ENCODE measurements at places on chromosomes 11 and 22.
A peak's percentile ranks its signal among the peaks of the same experiment; 100 is the strongest.

- H3K27ac ChIP-seq = no peak overlapping the region
- no peak overlapping the region for H3K4me3 ChIP-seq
- DNase-seq = peak; percentile 30
- peaks cover 4% of the 10 kb centered on the region for H3K4me1 ChIP-seq
- no peaks in the 10 kb centered on the region for H3K27me3 ChIP-seq
- H3K36me3 ChIP-seq = peaks cover 30% of the 10 kb centered on the region
Measured at GRCh38 chr11:94183886-94184264, 55.2 kb downstream of the PANX1 start.

DNA sequence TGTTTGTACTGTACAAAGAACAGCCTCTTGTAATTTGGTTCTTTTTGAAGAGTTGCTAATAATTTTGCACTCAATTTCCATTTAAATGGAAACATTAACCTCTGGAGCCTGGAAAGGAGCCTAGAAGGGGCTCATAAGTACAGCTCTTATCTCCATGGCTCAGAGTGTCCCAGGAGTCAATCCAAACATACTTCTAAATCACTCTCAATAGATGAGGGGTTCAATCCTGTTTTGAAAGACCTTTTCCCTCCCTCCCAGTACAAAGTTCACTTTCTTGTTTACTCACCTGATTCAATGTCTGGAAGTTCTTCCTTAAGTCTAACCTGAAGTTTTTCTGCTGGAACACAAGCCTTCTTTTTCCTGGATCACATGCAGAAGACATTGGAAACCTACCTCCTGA lies 273.0 kb upstream of the PLET1 start:
- DNase-seq = no peak
- H3K36me3 ChIP-seq = no peaks in the 10 kb centered on the region

GRCh38 chr11:613369-613968 lies 2.3 kb downstream of the IRF7 start:
- no peak overlapping the region for H3K4me3 ChIP-seq
- no peaks in the 10 kb centered on the region for H3K27me3 ChIP-seq
- H3K27ac ChIP-seq = no peak overlapping the region
- DNase-seq = peak; percentile 80

DNA sequence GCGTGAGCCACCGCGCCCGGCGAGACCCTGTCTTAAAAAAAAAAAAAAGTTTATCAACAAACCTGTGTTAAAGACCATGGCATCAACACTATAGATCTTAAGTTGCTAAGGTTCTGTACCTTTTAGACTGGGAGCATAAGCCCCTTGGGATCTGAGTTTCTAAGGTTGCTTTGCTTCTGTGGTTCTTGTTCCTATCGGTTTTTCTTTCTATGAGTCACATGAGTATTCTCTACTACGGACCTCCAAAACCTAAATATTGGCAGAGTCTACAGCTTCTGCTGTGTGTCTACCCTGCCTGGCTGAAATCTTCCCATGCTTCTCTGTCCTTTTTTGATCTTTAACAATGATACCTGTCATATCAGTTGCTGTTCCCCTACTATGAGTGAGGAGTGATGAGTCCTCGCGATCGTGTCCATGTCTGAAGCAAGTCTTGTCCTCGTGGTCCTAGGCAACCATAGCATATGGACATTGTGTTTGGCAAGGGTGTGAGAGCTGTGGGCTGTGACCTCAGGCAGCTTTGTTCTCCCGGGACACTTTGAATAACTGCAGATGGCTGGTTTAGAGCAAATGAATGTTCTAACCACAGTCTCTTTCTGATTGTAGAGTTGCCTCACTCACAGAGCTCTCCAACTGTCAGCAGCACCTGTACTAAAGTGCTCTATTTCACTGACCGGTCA lies 9.0 kb upstream of the DLAT start:
- H3K27me3 ChIP-seq = peaks cover 2% of the 10 kb centered on the region
- no peak overlapping the region for H3K27ac ChIP-seq
- no peak overlapping the region for H3K4me3 ChIP-seq
- no peak for DNase-seq
- no peaks in the 10 kb centered on the region for H3K4me1 ChIP-seq

GRCh38 chr11:91776655-91777054 lies 448.0 kb upstream of the FAT3 start:
- no peak for DNase-seq
- H3K27ac ChIP-seq = no peak overlapping the region
- no peaks in the 10 kb centered on the region for H3K36me3 ChIP-seq
- H3K4me1 ChIP-seq = no peaks in the 10 kb centered on the region
- H3K27me3 ChIP-seq = no peaks in the 10 kb centered on the region
- H3K4me3 ChIP-seq = no peak overlapping the region

DNA sequence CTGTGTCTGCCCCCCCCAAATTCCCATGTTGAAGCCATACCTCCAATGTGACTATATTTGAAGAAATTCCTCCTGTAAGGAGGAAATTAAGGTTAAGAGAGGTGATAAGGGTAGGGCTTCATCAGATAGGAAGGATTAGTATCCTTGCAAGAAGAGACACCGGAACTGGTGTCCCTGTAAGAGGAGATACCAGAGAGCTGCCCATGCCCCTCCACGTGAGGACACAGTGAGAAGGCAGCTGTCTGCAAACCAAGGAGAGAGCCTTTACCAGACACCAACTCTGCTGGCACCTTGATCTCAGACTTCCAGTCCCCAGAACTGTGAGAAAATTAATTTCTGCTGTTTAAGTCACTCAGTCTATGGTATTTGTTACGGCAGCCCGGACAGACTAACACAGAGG lies 109.3 kb downstream of the ARFGAP2 start:
- no peaks in the 10 kb centered on the region for H3K27me3 ChIP-seq
- peaks cover 4% of the 10 kb centered on the region for H3K36me3 ChIP-seq
- H3K27ac ChIP-seq = no peak overlapping the region

DNA sequence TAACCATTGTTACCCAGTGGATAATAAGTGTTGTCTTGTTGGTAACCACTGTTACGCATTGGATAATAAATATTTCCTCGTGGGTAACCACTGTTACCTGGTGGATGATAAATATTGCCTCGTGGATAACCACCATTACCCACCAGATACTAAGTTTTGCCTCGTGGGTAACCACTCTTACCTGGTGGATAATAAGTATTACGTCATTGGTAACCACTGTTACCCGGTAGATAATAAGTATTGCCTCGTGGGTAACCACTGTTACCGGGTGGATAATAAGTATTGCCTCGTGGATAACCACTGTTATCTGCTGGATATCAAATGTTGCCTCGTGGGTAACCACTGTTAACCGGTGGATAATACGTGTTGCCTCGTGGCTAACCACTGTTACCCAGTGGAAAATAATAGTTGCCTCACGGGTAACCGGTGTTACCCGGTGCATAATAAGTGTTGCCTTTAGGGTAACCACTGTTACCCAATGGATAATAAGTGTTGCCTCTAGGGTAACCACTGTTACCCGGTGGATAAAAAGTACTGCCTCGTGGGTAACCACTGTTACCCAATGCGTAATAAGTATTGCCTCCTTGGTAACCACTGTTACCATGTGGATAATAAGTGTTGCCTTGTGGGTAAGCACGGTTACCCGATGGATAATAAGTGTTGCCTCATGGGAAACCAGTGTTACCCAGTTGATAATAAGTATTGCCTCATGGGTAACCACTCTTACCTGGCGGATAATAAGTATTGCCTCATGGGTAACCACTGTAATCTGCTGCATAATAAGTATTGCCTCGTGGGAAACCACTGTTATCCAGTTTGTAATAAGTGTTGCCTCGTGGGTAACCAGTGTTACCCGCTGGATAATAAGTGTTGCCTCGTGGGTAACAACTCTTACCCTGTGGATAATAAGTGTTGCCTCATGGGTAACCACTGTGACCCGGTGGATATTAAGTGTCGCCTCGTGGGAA lies 21.9 kb upstream of the NXPE4 start:
- H3K36me3 ChIP-seq = no peaks in the 10 kb centered on the region
- no peaks in the 10 kb centered on the region for H3K4me1 ChIP-seq
- no peaks in the 10 kb centered on the region for H3K27me3 ChIP-seq
- H3K4me3 ChIP-seq = no peak overlapping the region

DNA sequence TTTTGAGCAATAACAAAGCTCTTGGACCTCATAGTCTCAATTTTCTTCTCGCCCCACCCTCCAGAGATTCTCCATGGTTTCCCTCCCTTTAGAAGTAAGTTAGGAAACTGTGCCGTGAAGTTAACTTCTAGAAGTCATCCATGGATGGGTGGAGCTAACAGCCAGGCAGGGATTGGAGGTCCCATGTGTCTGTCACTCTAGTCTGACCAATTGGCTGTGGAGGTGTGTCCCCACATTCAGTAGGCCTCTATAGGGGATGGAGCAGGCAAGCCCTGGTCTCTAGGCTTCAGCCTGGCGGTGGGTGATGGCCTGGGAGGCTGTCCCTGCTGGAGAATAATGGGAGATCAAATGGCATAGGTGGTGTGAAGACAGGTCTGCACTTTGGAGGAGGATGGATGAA lies 50.7 kb downstream of the TP53I11 start:
- H3K4me1 ChIP-seq = no peaks in the 10 kb centered on the region
- DNase-seq = peak; percentile 31
- H3K27me3 ChIP-seq = no peaks in the 10 kb centered on the region
- H3K4me3 ChIP-seq = no peak overlapping the region
- no peak overlapping the region for H3K27ac ChIP-seq

GRCh38 chr11:109384873-109385272 lies 37.1 kb upstream of the C11orf87 start:
- no peaks in the 10 kb centered on the region for H3K27me3 ChIP-seq
- H3K36me3 ChIP-seq = no peaks in the 10 kb centered on the region
- no peak for DNase-seq
- no peak overlapping the region for H3K27ac ChIP-seq
- no peaks in the 10 kb centered on the region for H3K4me1 ChIP-seq
- H3K4me3 ChIP-seq = no peak overlapping the region

- no peaks in the 10 kb centered on the region for H3K36me3 ChIP-seq
- no peak overlapping the region for H3K4me3 ChIP-seq
- peak; percentile 77 for DNase-seq
- peaks cover 48% of the 10 kb centered on the region for H3K27me3 ChIP-seq
- no peak overlapping the region for H3K27ac ChIP-seq
Measured at GRCh38 chr22:29154364-29155048, 51.2 kb upstream of the EMID1 start.

GRCh38 chr11:73291781-73292524 lies 16.1 kb upstream of the ARHGEF17 start:
- peaks cover 4% of the 10 kb centered on the region for H3K27me3 ChIP-seq
- H3K4me1 ChIP-seq = peaks cover 12% of the 10 kb centered on the region
- H3K4me3 ChIP-seq = no peak overlapping the region

GRCh38 chr11:134630861-134631260 lies 218.8 kb upstream of the B3GAT1 start:
- H3K27ac ChIP-seq = no peak overlapping the region
- DNase-seq = no peak
- no peaks in the 10 kb centered on the region for H3K4me1 ChIP-seq
- peaks cover 6% of the 10 kb centered on the region for H3K27me3 ChIP-seq

GRCh38 chr22:44172370-44173108 lies 8.2 kb upstream of the PARVG start:
- H3K27ac ChIP-seq = no peak overlapping the region
- no peaks in the 10 kb centered on the region for H3K36me3 ChIP-seq
- H3K4me1 ChIP-seq = peaks cover 7% of the 10 kb centered on the region
- no peak overlapping the region for H3K4me3 ChIP-seq
- H3K27me3 ChIP-seq = no peaks in the 10 kb centered on the region

DNA sequence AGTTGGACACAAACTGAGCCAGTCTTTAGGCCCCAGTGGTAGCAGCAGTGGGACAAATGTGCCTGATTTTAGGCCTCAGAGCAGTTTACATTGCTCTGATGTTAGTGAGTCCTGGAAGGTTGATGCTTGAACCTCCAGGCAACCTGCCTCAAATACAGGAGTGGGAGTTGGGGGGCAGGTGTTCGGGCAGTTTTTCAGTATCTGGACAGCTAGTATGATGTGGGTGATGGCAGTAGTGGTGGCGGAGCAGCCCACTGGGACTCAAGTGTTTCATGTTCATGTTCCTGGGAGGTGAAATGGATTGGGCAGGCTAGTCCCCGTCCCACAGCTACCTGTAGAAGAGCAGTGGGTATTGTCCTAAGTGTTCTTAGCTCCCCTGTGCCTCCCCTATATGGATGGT lies 857.8 kb downstream of the JRKL start:
- no peaks in the 10 kb centered on the region for H3K27me3 ChIP-seq
- no peak for DNase-seq
- no peak overlapping the region for H3K4me3 ChIP-seq
- no peaks in the 10 kb centered on the region for H3K36me3 ChIP-seq
- no peak overlapping the region for H3K27ac ChIP-seq

DNA sequence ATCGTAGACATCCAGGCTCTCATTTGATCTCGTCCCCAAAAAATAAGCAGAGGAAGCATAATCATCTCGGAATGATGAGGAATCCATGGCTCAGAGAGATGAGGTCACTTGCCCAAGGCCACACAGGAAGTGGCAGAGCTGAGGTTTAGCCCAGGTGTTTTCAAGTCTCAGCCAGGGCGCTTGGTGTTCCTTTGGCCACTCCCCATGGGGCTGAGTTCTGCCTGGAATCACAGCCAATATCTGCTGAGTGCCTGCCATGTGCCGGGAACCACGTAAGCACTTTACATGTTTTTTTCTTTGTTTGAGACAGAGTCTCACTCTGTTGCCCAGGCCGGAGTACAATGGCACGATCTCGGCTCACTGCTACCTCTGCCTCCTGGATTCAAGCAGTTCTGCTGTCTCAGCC lies 29.5 kb upstream of the MYH9 start:
- H3K4me3 ChIP-seq = no peak overlapping the region
- no peak for DNase-seq
- H3K27ac ChIP-seq = no peak overlapping the region
- no peaks in the 10 kb centered on the region for H3K36me3 ChIP-seq
- H3K4me1 ChIP-seq = peaks cover 32% of the 10 kb centered on the region
- no peaks in the 10 kb centered on the region for H3K27me3 ChIP-seq

GRCh38 chr11:100061006-100061405 lies 626.1 kb upstream of the ARHGAP42 start:
- H3K4me3 ChIP-seq = no peak overlapping the region
- no peaks in the 10 kb centered on the region for H3K36me3 ChIP-seq
- H3K4me1 ChIP-seq = no peaks in the 10 kb centered on the region
- H3K27me3 ChIP-seq = no peaks in the 10 kb centered on the region

GRCh38 chr11:115505175-115505574 lies 960 bp upstream of the CADM1 start:
- no peak overlapping the region for H3K4me3 ChIP-seq
- H3K4me1 ChIP-seq = peaks cover 5% of the 10 kb centered on the region
- H3K36me3 ChIP-seq = no peaks in the 10 kb centered on the region
- peaks cover 37% of the 10 kb centered on the region for H3K27me3 ChIP-seq

- no peaks in the 10 kb centered on the region for H3K4me1 ChIP-seq
- H3K27me3 ChIP-seq = peaks cover 7% of the 10 kb centered on the region
- peak; percentile 57 for DNase-seq
- no peak overlapping the region for H3K27ac ChIP-seq
Measured at GRCh38 chr11:125429174-125429707, 66.8 kb downstream of the FEZ1 start.
